ENCODE measurements at places on chromosomes 1 and 21.

- DNase-seq, result no peak
These were observed 234.9 kb downstream of the NPHP4 start for GRCh38 chr1:5757187-5757805.

DNA sequence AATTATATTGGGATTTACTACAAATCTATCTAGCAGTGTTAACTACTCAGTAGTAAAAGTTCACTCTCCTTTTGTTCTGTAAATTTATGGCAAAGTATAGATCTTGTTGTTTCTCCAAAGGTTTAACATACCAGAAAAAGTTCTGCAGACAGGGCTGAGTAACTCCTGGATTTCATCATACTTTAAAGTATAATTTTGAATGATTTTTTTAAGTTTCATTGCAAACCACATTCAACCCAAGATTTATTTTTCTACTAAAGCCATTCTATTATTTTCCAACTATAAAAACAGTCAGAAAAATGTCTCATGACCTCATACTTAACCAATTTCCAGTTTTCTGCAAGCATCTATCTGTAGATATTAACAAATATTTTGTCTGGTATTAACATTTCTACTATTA is 585.8 kb upstream of the ZRANB2 start:
- DNase-seq, result peak; percentile 12

GRCh38 chr1:192057766-192058165 is 100.5 kb upstream of the RGS18 start:
- DNase-seq, result no peak

DNA sequence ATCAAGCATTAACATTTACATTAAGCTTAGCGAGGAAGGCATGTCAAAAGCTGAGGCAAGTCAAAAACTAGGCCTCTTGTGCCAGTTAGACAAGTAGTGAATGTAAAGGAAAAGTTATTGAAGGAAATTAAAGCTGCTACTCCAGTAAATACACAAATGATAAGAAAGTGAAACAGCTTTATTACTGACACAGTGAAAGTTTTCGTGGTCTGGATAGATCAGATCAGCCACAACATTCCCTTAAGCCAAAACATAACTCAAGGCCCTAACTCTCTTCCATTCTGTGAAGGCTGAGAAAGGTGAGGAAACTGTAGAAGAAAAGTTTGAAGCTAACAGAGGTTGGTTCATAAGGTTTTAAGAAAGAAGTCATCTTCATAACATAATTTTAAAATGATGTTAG is 131.9 kb downstream of the VAV3 start:
- no peak for DNase-seq

- DNase-seq, result no peak
These were observed 44.6 kb upstream of the SIM2 start for GRCh38 chr21:36654324-36654723.

- peak; percentile 44 for DNase-seq
These were observed 617 bp downstream of the KIRREL1 start for GRCh38 chr1:157993918-157994605.

DNA sequence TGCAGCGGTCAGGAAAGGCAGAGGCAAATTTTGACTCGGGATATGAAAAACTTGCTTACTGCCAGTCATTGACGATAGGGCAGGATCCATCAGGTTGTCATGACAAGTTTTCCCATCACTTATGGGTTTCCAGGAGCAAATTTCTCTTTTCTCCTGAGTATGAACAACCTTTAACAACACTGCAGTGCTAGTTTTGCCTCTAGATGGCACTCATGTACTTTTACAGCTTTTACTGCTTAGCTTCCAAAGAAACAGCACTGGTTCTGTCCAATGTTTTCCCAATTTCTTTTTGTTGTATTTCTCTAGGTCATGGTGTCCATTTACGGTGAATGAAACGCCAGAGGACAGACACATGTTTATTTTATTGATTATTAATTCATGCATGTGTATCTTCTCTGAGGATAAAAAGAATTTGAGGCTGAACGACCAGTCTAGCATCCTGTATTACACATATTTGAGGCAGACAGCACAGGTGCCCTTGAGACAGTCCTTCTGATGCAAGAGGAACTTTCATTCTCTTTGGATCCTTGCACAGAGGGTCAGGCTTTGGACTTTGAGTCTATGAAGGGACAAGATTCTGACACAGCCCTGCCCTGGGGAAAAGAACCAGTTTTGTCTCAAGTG is 112.3 kb upstream of the TRABD2B start:
- peak; percentile 52 for DNase-seq

GRCh38 chr1:154557248-154557938 is 1.1 kb downstream of the UBE2Q1 start:
- DNase-seq, result no peak

GRCh38 chr1:98992844-98993243 is 11.8 kb downstream of the PLPPR5 start:
- DNase-seq, result no peak

DNA sequence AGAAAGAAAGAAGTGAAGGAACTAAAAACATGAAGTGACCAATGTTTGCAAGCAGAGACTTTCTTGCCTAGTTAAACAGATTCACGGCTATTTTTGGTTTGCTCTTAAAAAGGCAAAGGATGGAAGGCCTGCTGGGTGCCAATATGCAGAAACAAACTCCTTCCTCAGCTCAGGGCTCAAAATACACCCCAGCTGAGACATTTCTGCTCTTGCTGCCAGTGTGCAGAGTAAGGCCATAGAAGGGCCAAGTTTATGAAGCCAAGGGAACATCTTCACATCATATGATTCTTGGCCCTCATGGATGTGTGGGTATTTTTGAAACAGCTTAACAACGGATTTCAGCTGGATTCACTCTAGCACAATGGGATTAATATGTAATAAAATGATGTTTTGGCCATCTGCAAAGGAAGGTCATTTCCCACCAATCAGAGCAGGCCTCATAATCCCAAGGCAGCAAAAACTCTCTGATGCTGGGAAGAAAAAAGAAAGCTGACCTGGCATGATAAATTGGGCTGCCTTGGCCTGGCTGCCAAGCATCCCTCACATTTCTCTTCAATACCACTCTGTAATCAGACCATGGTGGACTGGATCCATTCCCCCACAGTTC is 70.7 kb downstream of the CAPZB start:
- DNase-seq, result no peak

Data from AG20443 (cell line).